ENCODE measurements at places on chromosomes 2 and 18. TPM values are rescaled to one million over a fixed set of nuclear protein-coding genes. Genes with fewer than 3 reads are reported as not detected.

DNA sequence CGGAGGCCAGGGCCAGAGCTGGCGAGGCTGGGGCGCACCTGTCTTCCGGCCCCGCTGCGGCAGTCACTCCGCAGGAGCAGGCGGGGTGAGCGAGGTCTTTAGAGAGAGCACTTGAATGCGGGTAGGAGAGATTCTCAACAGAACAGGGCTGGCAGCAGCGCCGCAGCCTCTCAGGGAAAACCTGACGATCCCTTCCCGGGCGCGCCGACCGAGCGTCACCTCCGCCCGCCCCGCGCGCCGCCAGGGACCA, 526 bp downstream of the PRKRA start:
- H3K4me3 ChIP-seq: peak overlapping the region; percentile 83
- peak; percentile 81 for DNase-seq
- peaks cover 30% of the 10 kb centered on the region for H3K4me1 ChIP-seq
- H3K36me3 ChIP-seq: peaks cover 25% of the 10 kb centered on the region
- H3K27ac ChIP-seq: peak overlapping the region; percentile 87
- H3K27me3 ChIP-seq: peaks cover 5% of the 10 kb centered on the region

- no peaks in the 10 kb centered on the region for H3K36me3 ChIP-seq
- H3K27ac ChIP-seq: no peak overlapping the region
- H3K4me3 ChIP-seq: no peak overlapping the region
- DNase-seq: no peak
These were observed 779 bp upstream of the LYPD6 start for GRCh38 chr2:149329489-149330126.

- no peak for DNase-seq
- H3K27ac ChIP-seq: no peak overlapping the region
- H3K27me3 ChIP-seq: no peaks in the 10 kb centered on the region
- no peak overlapping the region for H3K4me3 ChIP-seq
- no peaks in the 10 kb centered on the region for H3K36me3 ChIP-seq
- H3K4me1 ChIP-seq: peaks cover 48% of the 10 kb centered on the region
These were observed 39.4 kb downstream of the MAP4K4 start for GRCh38 chr2:101736861-101737291.

- H3K27me3 ChIP-seq: peaks cover 7% of the 10 kb centered on the region
- no peak overlapping the region for H3K4me3 ChIP-seq
- no peaks in the 10 kb centered on the region for H3K36me3 ChIP-seq
- H3K27ac ChIP-seq: no peak overlapping the region
- no peaks in the 10 kb centered on the region for H3K4me1 ChIP-seq
These were observed 82.8 kb downstream of the LOXHD1 start for GRCh38 chr18:46574000-46574742.

DNA sequence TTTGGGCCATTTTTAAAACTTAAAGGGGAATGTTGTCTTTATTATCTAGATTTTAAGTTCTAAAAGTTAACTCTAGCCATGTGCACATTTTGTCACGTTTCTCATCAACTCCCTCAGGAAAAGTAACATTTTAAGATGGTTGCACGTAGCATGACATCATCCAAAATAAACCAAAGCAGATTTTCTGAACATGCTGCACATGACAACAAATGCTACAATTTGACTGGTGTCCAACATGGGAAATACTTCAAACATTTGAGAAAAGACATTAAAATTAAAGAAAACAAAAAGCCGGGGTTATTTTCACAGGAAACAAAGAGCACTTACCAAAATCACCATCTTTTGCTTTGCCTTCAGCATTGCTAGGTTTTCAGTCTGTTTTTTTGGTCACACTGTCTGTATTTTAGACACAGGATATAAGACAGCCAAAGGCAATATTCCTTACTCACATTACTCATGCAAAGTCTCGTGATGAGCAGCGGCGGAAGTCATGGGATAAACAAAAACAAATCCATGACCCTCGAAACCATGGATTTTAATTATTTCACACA, 51.3 kb upstream of the RND3 start:
- H3K27me3 ChIP-seq: no peaks in the 10 kb centered on the region
- H3K36me3 ChIP-seq: no peaks in the 10 kb centered on the region
- H3K4me3 ChIP-seq: no peak overlapping the region
- DNase-seq: no peak
- H3K4me1 ChIP-seq: no peaks in the 10 kb centered on the region
- H3K27ac ChIP-seq: no peak overlapping the region

DNA sequence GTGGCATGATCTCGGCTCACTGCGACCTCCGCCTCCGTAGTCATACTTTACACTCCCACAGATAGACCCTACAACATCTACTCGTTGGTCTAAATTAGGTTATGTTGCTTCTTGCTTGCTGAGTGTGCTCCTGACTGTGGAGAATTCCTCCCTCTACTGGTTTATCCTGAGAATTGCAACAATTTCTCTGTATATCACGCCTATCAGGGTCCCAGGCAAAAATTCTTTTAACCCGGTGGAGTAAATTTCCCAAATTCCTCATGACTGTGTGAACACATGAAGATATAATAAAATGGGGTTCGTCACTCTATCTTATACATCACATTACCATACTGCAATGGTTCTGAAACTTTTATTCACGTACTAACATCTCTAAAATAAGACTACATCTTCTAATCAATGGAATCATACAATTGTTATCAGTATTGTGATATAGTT, 156.7 kb downstream of the EVA1A start:
- peaks cover 15% of the 10 kb centered on the region for H3K27me3 ChIP-seq
- no peak for DNase-seq
- H3K27ac ChIP-seq: no peak overlapping the region
- no peaks in the 10 kb centered on the region for H3K4me1 ChIP-seq
- H3K4me3 ChIP-seq: no peak overlapping the region

DNA sequence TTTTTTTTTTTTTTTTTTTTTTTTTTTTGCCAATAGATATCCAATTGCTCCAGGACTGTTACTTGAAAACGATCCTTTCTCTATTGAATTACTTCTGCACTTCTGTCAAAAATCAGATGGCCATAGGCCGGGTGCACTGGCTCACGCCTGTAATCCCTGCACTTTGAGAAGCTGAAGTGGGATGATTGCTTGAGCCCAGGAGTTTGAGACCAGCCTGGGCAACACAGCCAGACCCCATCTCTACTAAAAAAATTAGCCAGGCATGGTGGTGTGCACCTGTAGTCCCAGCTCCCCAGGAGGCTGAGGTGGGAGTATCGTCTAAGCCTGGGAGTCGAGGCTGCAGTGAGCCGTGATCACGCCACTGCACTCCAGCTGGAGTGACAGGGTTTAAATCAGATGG, 4.3 kb upstream of the CHCHD5 start:
- no peaks in the 10 kb centered on the region for H3K27me3 ChIP-seq
- H3K27ac ChIP-seq: no peak overlapping the region
- DNase-seq: no peak
- peaks cover 25% of the 10 kb centered on the region for H3K36me3 ChIP-seq
- H3K4me1 ChIP-seq: peaks cover 30% of the 10 kb centered on the region
- H3K4me3 ChIP-seq: no peak overlapping the region

GRCh38 chr18:24112874-24113615, 25.8 kb upstream of the CABYR start:
- no peak overlapping the region for H3K27ac ChIP-seq
- peaks cover 36% of the 10 kb centered on the region for H3K4me1 ChIP-seq
- H3K36me3 ChIP-seq: peaks cover 41% of the 10 kb centered on the region
- H3K27me3 ChIP-seq: no peaks in the 10 kb centered on the region

- no peak overlapping the region for H3K4me3 ChIP-seq
- DNase-seq: no peak
- H3K4me1 ChIP-seq: peaks cover 13% of the 10 kb centered on the region
- no peaks in the 10 kb centered on the region for H3K36me3 ChIP-seq
These were observed 86.1 kb downstream of the SLC4A10 start for GRCh38 chr2:161710131-161710915.

GRCh38 chr2:234986390-234986789, 34.6 kb downstream of the SH3BP4 start:
- H3K4me3 ChIP-seq: no peak overlapping the region
- H3K27ac ChIP-seq: no peak overlapping the region
- no peak for DNase-seq
- H3K36me3 ChIP-seq: no peaks in the 10 kb centered on the region
- no peaks in the 10 kb centered on the region for H3K27me3 ChIP-seq

GRCh38 chr2:204264621-204265140, 280.6 kb upstream of the PARD3B start:
- H3K27me3 ChIP-seq: peaks cover 44% of the 10 kb centered on the region
- no peak overlapping the region for H3K4me3 ChIP-seq
- H3K36me3 ChIP-seq: no peaks in the 10 kb centered on the region
- H3K4me1 ChIP-seq: no peaks in the 10 kb centered on the region
- H3K27ac ChIP-seq: no peak overlapping the region

- peaks cover 27% of the 10 kb centered on the region for H3K36me3 ChIP-seq
- peaks cover 16% of the 10 kb centered on the region for H3K4me1 ChIP-seq
- no peak for DNase-seq
- H3K27ac ChIP-seq: no peak overlapping the region
- H3K4me3 ChIP-seq: no peak overlapping the region
These were observed 56.0 kb downstream of the HDAC4 start for GRCh38 chr2:239344857-239345216.

GRCh38 chr2:203500951-203501350, 34.1 kb downstream of the RAPH1 start:
- H3K4me1 ChIP-seq: no peaks in the 10 kb centered on the region
- H3K4me3 ChIP-seq: no peak overlapping the region
- DNase-seq: no peak
- H3K36me3 ChIP-seq: peaks cover 9% of the 10 kb centered on the region
- H3K27ac ChIP-seq: no peak overlapping the region
- H3K27me3 ChIP-seq: no peaks in the 10 kb centered on the region

GRCh38 chr2:114128263-114128662, 238.4 kb downstream of the ACTR3 start:
- no peak for DNase-seq
- no peak overlapping the region for H3K27ac ChIP-seq
- no peaks in the 10 kb centered on the region for H3K4me1 ChIP-seq
- no peak overlapping the region for H3K4me3 ChIP-seq
- H3K27me3 ChIP-seq: peaks cover 3% of the 10 kb centered on the region

- no peaks in the 10 kb centered on the region for H3K27me3 ChIP-seq
- DNase-seq: no peak
- no peaks in the 10 kb centered on the region for H3K4me1 ChIP-seq
- H3K27ac ChIP-seq: no peak overlapping the region
These were observed 71.8 kb downstream of the TGOLN2 start for GRCh38 chr2:85255813-85256594.

GRCh38 chr18:26432651-26433424, 115.5 kb downstream of the KCTD1 start:
- H3K27ac ChIP-seq: no peak overlapping the region
- peaks cover 11% of the 10 kb centered on the region for H3K27me3 ChIP-seq
- H3K4me1 ChIP-seq: no peaks in the 10 kb centered on the region
- DNase-seq: no peak

- H3K27ac ChIP-seq: no peak overlapping the region
- H3K27me3 ChIP-seq: peaks cover 8% of the 10 kb centered on the region
- DNase-seq: no peak
- no peak overlapping the region for H3K4me3 ChIP-seq
- no peaks in the 10 kb centered on the region for H3K36me3 ChIP-seq
These were observed 108.8 kb upstream of the HAAO start for GRCh38 chr2:42901076-42901640.

DNA sequence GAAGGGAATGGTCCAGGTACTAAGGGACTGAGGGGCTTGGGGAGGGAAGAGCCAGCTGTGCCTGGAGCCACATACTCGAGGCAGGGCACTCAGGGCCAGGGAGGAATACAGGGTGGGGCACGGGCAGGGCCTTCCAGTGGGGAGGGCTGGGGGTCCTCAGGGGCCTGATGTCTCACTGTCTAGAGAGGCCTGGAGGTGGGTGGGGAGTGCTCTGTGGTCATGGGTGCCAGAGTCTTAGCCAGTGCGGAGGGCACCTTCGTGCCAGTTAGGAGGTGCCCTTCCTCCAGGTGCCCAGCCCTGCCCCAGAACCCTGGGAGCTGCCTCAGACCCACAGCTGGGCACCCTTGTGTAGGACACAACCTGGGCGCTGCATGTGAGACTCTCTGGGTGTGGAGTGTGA, 81.2 kb downstream of the SMAD7 start:
- no peak for DNase-seq
- H3K36me3 ChIP-seq: peaks cover 4% of the 10 kb centered on the region
- peaks cover 44% of the 10 kb centered on the region for H3K4me1 ChIP-seq
- H3K27ac ChIP-seq: peak overlapping the region; percentile 99
- H3K27me3 ChIP-seq: no peaks in the 10 kb centered on the region
- no peak overlapping the region for H3K4me3 ChIP-seq

- peak; percentile 76 for DNase-seq
- H3K27ac ChIP-seq: no peak overlapping the region
- no peak overlapping the region for H3K4me3 ChIP-seq
- H3K36me3 ChIP-seq: no peaks in the 10 kb centered on the region
- peaks cover 9% of the 10 kb centered on the region for H3K4me1 ChIP-seq
- peaks cover 32% of the 10 kb centered on the region for H3K27me3 ChIP-seq
These were observed 24.6 kb upstream of the ATOH8 start for GRCh38 chr2:85728883-85729824.

- no peak for DNase-seq
- H3K4me3 ChIP-seq: no peak overlapping the region
- no peaks in the 10 kb centered on the region for H3K36me3 ChIP-seq
- H3K27me3 ChIP-seq: no peaks in the 10 kb centered on the region
These were observed 682.0 kb upstream of the RAB6C start for GRCh38 chr2:129297430-129297829.

GRCh38 chr2:26486789-26487188, 8.9 kb upstream of the OTOF start:
- H3K4me1 ChIP-seq: peaks cover 14% of the 10 kb centered on the region
- H3K27ac ChIP-seq: no peak overlapping the region
- H3K36me3 ChIP-seq: no peaks in the 10 kb centered on the region
- H3K4me3 ChIP-seq: no peak overlapping the region
- DNase-seq: no peak
- peaks cover 5% of the 10 kb centered on the region for H3K27me3 ChIP-seq

- no peak overlapping the region for H3K27ac ChIP-seq
- DNase-seq: no peak
- H3K4me3 ChIP-seq: no peak overlapping the region
- H3K27me3 ChIP-seq: no peaks in the 10 kb centered on the region
- H3K36me3 ChIP-seq: no peaks in the 10 kb centered on the region
- no peaks in the 10 kb centered on the region for H3K4me1 ChIP-seq
These were observed 49.6 kb upstream of the PXDN start for GRCh38 chr2:1793868-1794445.

Gene CPLX4
- total RNA-seq: not detected

Gene ATP6V1C2
- not detected for total RNA-seq

Gene COL4A4
- 0.10 TPM for total RNA-seq

Gene ACOXL
- total RNA-seq: 0.18 TPM

Gene EVA1A
- total RNA-seq: not detected

Gene CDH19
- total RNA-seq: not detected

Gene IL1RL1
- 0.58 TPM for total RNA-seq

Gene IL1RL2
- total RNA-seq: not detected

Gene OR6B2
- total RNA-seq: not detected

Gene CCDC88A
- 11.4 TPM for total RNA-seq

Gene CRACDL
- 0.18 TPM for total RNA-seq

Gene RNPEPL1
- total RNA-seq: 144 TPM

Gene SERPINB11
- total RNA-seq: not detected

All from activated CD4-positive, alpha-beta memory T cell treated with anti-CD3 and anti-CD28 coated beads, Interleukin-2, amount 10 ng/mL, durations not matched to agents 7 days and 5 days (primary cell).